ENCODE measurements at places on chromosomes 2 and 18. TPM values are rescaled to one million over a fixed set of nuclear protein-coding genes. Genes with fewer than 3 reads are reported as not detected.

- DNase-seq = no peak
Measured at GRCh38 chr2:44802777-44803424, 138.6 kb upstream of the SIX3 start.

DNA sequence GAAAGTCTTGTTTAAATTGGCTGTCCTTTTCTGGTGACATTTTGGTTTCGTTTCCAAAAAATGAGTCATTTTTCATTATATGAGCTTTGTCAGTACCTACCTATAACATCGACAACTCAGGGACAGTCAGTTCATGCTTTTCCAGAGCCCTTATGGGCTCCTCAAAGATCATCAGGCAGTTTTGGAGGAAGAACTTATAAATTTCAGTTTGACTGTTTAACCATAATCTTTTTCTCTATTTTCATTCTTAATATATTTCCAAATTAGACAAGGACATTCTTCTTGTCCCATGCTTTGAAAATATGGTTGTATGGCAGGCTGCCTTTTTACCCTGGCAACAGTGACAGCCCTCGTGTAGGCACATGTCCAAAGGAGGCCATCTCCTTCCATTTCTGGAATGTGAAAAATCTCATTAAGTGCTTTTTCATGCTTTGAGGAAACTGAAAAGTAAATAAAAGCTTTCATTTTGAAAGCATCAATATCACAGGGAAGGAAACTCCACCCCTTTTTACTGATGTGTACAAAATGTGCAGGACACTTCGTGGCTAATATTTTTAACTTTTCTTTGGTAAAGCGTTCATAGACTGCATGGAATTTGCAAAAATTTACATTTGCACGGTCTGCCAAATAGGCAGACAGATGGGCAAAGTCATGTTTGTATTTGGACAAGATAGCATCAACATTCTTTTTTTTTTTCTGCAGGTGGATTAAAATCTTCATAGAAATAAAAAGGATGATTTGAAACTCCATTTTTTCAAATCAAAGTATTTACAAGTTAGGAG lies 7.2 kb upstream of the PROC start:
- DNase-seq = peak; percentile 47

- no peak for DNase-seq
Measured at GRCh38 chr2:145748927-145749326, 1229.0 kb upstream of the ZEB2 start.

GRCh38 chr2:200602584-200602983 lies 16.8 kb downstream of the AOX1 start:
- no peak for DNase-seq

GRCh38 chr2:224584785-224585210 lies 365 bp downstream of the CUL3 start:
- peak; percentile 70 for DNase-seq

DNA sequence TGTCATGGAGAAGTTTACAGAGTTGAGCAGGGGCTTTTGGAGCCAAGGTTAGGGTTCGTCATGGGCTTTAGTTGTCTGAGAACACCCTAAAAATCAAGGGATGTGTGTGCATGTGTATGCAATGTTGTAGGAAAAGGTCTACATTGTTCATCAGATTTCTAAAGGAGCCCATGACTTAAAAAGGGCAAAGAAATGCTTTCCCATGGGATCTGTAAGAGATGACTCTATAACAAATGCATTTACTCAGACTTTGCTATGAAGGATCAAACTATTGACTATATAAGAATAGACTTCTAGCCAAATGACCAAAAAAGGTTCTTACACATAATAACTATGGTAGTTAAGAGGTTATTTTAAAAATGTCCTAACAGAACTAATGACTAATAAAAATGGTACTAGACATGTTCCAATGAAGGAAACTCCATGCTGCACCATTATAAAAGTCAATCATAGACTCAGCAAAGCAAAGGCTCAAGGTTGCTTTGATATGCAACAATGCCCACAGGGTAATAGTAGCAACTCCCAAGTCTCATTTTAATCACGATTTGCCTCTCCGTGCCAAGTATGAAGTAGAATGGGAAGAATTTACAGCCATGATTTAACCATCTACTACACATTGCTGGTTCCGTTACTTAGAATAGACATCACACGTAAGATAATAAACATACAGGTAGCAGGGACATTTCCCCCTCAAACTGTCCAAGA lies 158.5 kb downstream of the NCKAP5 start:
- DNase-seq = no peak

DNA sequence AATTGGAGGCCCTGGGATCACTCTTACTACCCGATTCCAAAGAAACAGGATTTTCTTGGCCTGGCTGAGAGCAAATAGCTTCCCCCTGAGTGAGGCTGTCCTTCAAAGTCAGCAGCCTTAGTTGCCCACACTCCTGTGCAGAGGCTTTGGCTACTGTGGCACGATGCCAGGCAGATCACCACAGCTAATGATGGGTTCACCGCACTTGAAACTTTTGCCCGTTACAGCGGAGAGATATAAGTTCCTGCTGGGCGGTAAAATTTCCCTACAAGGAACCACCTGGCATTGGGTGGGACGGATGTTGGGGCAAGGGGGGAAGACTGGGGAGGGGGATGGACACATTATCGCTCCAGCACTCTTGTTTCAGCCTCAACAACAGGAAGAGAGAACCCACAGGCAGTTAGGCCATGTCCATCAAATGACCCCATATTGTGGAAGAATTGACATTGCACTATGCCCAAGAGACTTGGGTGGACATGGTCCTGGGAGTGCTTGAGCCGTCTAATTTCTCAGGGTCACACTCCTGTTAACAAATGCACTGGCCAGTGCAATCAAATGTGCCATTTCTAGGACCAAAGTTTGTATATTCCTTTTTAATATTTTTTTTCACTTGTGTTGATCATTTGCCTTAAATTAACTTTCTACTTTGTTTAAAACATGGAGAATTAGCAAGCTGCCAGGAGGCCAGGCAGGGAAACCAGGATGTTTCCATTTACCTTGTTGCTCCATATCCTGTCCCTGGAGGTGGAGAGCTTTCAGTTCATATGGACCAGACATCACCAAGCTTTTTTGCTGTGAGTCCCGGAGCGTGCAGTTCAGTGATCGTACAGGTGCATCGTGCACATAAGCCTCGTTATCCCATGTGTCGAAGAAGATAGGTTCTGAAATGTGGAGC lies 4.4 kb downstream of the IL1B start:
- DNase-seq = no peak

DNA sequence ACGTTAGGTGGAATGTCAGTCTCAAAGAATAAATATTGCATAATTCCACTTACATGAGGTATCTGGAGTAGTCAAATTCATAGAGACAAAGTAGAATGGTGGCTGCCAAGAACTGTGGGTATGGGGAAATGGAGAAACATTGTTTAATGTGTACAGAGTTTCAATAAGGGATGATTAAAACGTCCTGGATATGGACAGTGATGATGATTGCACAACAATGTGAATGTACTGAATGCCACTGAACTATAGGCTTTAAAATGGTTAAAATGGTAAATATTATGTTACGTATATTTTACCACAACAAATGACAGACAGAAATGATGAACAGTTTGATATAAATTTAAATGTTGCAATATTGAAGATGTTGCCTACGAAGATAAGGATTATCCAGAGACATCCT lies 602.0 kb upstream of the PKDCC start:
- DNase-seq = no peak

- DNase-seq = peak; percentile 66
Measured at GRCh38 chr2:96485751-96486651, 19.2 kb downstream of the NEURL3 start.

DNA sequence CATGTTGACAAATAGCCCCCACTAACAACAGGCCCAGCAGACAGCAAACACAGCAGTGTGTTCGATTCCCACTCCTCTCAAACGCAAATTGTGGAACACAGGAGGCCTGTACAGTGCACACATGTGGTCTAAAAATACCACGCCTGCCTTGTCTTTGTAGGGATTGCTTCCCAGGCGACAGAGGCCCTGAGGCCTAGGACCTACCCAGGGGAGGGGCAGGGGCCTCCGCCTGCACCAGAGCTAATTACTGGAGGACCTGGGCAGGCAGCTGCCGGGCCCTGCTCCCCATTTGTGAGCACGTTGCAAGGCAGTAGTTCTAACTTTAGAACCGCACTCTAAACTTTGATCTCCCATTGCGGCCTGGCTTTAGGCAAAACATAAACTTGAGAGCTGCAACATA lies 316.0 kb downstream of the TXNL1 start:
- no peak for DNase-seq

DNA sequence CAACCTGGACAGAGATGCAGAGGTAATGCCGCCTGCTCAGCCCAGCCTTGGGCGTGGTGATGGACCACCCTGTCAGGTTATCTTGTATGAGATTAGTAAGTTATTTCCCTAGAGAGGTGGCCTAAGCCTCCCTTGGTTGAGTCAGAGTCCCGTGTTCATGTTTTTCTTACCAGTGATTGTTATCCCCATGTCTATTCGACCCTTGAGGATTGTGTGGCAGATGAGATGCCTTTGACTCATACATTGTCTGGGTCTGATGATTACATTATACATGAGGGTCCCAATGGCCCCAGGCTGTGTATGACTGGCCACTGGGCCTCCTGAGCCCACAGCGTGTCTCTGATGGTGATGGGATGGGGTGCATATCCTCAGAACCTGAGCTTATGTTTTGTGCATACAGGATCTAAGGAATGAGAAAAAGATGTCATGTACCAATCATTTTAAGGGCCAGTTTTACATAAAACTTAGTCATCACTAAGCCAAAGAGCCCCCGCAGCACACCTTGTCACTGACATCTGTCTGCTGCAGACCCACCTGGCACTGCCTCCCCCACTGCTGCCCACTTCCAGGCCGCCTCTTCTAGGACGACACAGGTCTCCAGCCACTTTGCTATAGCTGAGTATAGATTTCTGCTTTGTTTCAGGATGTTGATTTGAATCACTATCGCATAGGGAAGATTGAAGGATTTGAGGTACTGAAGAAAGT lies 7.7 kb downstream of the PPP1R7 start:
- no peak for DNase-seq

DNA sequence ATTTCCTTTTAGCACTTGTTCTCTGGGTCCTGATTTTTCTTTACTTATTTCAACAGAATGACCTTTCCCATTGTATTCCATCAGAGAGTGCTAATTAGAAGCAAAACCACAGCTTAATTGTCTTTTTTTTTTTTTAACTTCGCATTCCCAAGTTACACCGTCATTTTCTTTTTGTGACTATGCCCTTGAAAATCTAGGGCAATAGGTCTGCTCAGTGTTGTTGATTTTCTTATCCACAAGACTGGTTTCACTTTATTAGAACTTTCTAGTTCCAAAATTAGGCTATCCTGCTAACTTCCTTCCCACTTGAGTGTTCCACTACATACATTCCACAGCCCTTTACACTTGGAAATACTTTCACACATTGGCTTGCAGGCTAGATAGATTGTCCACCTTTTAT lies 18.7 kb upstream of the ADAM17 start:
- DNase-seq = no peak

- DNase-seq = no peak
Measured at GRCh38 chr2:225083276-225083675, 41.0 kb upstream of the DOCK10 start.

GRCh38 chr2:203596183-203596582 lies 61.1 kb upstream of the RAPH1 start:
- no peak for DNase-seq

GRCh38 chr2:217279556-217279955 lies 419.7 kb upstream of the TNP1 start:
- DNase-seq = peak; percentile 12

DNA sequence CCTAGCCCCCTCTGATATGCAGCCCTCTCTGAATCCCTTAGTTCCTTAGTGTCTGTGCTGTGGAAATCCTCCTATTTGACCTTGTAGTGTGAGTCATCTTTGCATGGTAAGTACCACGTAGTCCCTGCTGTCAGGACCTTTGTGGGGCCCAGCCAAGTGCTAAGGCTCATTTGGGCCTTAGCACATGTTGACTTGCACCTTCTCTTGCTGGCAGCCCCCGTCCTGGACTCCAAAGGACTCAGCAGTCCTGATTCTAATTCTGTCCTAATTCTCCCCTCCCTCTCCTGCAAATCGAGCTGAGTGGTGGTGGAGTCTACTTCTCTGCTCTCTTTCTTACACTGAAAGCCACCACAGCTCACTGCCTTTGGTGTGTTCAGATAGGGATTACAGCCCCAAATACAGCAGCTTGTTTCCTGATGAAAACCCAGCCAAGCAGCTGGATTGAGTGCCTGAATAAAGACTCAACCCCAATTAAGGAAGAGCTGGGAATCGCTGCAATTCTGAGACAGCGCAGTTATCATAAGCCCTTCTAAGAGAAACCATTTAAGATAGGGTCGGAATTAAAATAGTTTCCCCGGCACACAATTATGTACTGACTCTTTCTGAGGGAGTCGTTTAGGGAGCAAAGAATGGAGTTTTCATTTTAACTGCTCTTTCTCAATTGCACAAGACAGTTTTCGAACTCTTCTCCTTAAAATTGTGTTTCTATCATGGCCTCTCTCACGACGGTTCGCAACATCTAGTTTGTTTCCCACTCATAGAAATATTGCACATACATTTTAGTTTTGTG lies 215.6 kb upstream of the TNP1 start:
- peak; percentile 38 for DNase-seq

DNA sequence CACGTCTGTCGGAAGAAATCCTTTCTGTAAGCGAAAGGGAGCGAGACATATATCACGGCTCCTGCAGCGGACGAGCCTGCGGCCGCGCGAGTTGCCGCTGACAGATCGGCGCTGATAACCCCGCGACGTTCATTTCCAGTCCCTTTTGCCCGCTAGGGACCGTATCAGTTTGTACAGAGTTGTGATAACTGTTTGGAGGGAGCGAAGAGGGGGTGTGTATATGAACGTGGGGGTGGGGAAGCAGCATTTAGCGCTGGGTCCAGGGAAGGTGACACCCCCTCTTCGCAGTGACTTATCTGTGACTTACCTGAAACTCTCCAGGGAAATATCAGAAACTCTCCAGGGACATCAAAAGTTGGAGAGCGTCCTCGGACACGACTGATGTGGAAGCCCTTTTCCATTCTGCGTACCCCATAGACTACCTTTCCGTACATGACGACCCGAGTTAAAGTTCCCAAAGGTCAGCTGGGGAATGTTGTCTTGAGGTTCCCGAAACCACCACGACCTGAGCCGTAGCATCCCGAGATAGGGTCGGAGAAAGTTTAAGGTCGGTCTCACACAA lies 948 bp upstream of the GATA6 start:
- DNase-seq = peak; percentile 86

DNA sequence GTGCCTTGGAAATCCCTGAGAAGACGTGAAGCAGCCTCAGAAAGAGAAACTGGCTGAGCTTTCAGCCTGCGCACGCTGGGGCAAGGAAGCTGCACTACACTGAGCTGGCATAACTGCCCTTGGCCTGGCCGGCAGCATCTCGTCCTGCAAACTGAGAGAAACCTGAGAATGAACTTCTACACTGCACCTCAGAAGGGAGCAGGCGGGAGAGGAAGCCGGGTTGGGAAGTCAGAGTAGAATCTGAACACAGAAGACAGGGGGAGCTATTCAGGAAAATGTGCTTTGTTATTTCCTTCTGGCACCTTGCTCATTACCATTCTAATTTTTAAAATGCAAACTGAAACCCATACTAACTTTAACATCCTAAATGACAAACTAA lies 70.9 kb downstream of the ZEB2 start:
- no peak for DNase-seq

GRCh38 chr2:228901531-228901930 lies 369.6 kb downstream of the PID1 start:
- no peak for DNase-seq

Gene DYSF
- 0.25 TPM for polyA plus RNA-seq

Gene GKN2
- polyA plus RNA-seq = not detected

Gene DNAJC5G
- not detected for polyA plus RNA-seq

Gene IL37
- polyA plus RNA-seq = not detected

Gene MRPL33
- 311 TPM for polyA plus RNA-seq

Gene FEV
- polyA plus RNA-seq = 0.58 TPM

Gene INO80D
- 4.7 TPM for polyA plus RNA-seq

Gene IGFBP2
- 338 TPM for polyA plus RNA-seq

Gene SLC11A1
- 1.2 TPM for polyA plus RNA-seq

Gene MYO7B
- 12.6 TPM for polyA plus RNA-seq

Gene CCL20
- polyA plus RNA-seq = 112 TPM

Gene WNT10A
- 5.7 TPM for polyA plus RNA-seq

Gene AKAIN1
- polyA plus RNA-seq = not detected
